Effector memory CD8-positive, alpha-beta T cell (primary cell): ENCODE measurements at places on chromosomes 7 and 10.
A peak's percentile ranks its signal among the peaks of the same experiment; 100 is the strongest.

DNA sequence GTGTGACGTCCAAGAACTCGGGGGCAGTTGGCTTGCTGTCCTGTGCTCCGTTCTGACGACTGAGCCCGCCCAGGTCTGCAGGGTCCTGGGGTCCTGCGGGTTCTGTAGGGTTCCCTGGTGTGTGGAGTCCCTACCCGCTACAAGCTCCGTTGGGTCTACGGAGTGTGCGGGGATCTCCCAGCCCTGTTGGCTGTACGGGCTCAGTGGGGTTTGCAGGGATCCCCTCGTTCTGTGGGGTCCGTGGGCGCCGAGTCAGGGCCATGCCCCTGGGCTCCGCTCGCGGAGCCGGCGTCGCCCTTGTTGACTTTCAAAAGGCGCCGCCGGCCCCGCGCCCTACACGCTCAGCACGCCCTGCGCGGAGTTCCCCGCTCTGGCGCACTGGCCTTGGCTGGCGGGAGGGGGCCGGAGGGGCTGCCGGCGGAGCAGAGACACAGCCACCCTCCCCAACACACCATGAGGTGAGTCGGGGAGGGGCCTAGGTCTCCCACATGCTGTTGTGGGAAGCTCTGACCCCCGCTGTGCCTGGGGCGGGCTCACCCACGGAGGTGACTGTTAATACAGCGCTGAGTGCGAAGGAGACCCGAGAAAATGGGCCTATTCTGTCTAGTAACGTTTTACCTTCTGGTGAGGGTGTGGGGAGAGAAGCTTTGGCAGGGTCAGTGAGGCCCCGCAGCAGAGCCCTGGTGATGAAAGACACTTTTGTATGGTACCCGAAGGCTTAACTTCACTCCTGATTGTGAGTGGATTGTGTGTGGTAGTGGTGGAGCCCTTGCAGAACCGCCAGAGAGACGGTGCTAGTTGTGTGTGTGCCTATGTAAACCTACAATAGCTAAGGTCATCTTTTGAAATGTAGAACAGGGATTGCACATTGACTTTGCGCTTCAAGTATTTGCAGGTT lies 8.1 kb downstream of the TASOR2 start:
- peak; percentile 57 for DNase-seq

DNA sequence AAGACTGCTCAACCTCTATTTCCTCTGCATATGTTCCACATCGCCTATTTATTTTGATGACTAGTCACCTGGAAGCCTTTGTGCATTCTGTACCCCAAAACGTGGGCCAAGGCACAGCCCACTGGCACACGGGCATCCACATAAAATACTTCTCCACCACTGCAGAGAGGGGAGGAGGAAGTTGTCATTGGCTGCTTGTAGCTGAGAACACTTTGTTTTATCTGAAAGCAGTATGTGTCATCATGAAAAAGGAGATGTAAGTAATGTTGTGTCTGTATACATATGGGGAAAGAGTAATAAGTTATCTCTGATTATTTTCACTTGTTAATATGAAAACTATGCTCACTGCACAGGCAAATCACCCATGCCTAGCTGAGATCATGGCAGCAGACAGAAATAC lies 48.2 kb upstream of the AMPH start:
- no peak for DNase-seq

DNA sequence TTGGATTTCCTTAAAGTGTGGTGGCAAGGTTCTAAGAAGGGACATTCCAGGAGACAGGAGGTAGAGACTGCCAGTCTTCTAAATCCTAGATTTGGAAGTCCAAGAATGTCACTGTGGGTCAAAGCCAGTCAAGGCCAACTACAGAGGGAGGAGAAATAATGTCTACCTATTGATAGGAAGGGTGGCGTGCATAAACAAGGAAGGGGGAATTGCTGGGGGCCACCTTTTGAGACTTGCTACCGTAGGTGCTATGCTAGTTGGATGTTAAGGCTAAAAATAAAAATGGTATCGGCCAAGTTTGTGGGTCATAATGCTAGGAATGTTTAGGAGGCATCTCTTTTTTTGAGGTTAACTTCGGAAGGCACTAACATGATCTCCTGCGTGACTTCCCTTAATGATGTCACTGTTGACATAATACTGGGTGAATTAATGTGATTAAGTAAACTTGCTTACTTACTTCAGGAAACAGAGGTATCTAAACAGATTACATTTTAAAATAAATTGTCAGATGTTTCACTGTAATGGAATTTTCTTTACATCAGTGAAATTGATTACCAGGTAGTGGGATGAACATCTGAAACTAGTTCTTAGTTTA lies 4.8 kb downstream of the BTRC start:
- DNase-seq = no peak

- no peak for DNase-seq
Observed at GRCh38 chr7:8480527-8480926, 47.1 kb downstream of the NXPH1 start.

DNA sequence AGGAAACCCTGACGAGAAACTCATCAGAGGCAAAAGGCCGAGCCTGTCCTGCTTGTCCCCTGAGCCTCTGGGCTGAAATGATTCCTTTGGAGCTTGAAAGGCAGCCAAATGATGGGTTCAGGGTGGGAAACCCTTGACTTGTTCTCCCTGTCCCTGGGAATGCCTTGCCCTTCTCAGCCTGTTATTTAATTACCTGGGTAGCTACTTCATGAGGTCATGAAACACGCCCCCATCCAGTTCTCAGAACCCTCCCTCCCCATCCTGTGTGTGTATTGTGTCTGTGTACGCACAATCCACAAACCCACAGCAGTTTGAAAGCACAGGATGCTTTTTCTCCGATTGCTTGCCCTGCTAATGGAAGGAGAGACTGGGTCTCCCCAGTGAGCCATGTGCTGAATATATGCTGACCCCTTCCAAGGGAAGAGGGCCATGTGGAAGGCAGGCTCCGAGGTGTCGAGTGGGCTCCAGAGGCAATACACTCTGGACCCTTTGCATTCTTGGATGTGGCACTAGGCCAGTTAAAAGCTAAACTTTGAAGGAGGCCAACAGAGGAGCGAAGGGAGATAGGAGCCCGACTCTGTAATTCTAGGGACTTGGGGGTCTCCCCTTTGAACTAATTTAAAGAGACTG lies 10.6 kb downstream of the DUSP5 start:
- DNase-seq = no peak

DNA sequence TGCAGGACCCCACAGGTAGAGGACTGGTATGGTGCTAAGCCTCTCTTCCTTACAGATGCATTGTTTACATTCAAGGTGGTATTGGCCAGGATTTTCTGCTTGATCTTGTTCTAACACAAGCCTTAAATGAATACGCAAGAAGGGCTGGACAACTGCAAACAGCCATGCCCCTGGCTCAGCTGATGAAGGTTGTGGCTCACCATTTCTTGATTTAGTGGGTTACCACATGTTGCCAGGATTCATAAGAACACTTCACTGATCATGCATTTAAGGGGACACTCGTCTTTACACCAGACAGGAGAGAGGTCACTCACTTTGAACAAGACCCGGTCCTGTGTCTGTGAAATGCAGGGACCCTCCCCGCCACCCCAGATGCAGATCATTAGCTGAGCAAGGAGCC lies 82.2 kb downstream of the CHN2 start:
- no peak for DNase-seq

- no peak for DNase-seq
Observed at GRCh38 chr7:29239638-29240037, 45.1 kb downstream of the CHN2 start.

DNA sequence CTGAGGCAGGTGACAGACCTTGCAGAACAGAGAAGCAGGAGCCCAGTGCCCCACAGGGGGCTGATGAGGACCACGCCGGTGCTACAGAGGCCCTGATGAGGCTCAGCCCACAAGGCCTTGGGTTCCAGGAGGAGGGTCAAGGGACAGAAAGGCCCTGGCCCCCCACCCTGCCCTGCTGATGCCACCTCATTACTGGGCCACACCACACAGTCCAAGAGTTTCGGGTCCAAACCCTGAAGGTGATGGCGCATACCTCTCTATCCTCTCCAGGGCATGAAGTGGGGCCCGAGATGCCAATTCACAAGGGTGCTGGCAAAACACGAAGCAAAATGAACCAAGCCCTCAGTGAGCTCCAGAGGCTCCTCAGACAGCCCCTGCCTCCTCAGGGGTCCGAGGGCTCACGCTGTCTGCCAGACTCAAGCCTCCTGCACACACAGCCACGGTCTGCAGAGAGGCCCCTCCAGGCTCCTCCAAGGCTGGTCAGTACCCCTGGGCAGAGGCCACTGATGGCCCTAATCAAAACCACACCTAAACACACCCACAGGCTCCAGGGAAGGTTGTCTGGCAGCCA lies 32.3 kb downstream of the RASGEF1A start:
- DNase-seq = no peak

DNA sequence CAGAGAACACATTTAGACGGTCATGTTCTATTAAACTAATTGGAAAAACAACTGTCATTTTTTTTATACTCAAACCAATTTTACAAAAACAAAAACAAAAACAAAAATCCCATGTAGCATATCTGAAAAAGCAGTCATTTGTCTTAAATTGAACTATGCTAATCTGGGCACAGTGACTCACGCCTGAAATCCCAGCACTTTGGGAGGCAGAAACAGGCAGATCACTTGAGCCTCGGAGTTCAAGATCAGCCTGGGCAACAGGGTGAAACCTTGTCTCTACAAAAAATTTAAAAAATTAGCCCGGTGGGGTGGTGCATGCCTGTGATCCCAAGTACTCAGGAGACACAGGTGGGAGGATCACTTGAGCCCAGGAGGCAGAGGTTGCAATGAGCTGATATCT lies 253.4 kb downstream of the DOCK4 start:
- DNase-seq = no peak

DNA sequence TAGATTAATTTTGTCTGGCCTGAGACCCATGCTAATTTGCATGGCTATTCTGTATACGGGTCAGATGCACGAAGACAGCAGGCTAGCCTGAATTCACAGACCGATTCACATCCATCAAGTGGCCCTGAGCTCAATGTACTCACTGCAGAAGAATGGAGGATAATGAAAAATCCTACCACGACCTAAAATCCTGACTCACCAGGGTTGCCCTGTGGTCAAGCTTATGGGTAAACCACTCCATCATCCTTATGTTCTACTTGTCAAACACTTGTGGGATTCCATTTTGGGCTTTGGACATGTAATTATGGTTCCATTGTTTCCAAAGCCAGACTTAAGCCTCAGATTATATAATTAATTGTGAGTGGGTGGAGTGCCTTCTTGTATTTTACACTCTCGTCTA lies 110.4 kb upstream of the ZNF438 start:
- DNase-seq = no peak

- DNase-seq = no peak
Observed at GRCh38 chr7:141486959-141487358, 64.3 kb upstream of the AGK start.

GRCh38 chr7:137870684-137871083 lies 23.9 kb upstream of the DGKI start:
- DNase-seq = no peak

DNA sequence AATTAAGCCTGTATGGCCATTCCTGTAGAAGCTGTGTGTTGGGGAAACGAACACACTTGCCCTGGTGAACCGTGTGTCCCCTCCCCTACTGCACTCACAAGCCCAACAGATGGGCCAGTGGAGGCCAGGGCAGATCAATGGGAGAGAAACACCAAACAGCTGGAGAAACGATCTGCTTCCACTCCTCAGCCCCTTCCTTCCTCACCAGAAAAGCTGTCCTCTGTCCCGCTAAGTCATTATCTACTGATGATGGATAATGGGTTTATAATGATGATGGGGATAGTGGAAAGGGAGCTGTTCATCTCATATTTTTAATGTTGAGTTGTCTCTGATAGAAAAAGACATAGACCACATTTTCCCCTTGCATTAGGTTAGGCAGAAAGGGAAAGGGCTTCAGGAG lies 99.7 kb downstream of the ELMO1 start:
- no peak for DNase-seq

DNA sequence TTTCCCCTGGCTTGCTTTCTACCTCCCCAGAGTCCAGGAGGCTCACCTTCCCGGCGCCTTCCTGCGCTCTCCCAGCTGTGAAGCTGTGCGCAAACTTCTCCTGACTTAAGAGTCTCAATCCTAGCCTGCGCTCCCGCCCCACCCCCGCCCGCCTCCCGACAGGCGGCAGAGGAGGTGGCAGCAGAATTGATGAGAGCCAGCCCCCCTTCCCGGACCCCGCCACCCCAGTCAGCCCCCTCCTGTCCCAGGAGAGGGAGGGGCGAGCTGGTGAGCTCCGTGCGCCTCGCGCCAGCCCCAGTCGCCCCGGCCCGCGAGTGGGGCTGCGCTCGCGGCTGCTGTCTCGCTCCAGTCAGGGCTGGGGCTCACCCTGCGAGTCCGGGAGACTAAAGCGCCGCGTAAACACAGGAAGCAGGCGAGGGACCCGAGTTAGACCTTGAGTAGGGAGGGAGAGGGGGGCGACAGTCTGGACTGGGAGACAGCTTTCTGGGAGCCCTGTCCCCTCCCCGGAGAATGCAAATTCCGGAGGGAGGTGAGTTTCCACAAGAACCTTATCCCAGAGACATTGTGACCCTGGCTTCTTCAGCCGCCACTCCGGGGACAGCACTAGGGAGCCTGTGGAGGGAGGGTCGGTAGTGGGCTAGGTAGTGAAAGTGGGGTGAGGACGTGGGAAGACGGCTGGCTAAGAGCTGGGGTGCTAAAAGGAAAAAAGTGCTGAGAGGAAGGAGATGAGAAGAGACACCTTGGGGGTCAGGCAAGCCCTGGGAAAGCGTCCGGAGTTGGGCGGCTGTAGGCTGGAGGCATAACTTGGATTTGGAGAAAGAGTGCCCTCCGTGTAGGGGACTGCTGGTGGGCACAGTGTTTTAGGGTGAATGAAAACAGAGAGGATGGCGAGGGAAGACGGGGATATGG lies at the start of gene CALCR:
Gene CALCR, minus strand, starts transcription at position 79 of the 909 bp plus-strand sequence. CDS start 87,743 bp downstream, outside the sequence.
- no peak for DNase-seq

DNA sequence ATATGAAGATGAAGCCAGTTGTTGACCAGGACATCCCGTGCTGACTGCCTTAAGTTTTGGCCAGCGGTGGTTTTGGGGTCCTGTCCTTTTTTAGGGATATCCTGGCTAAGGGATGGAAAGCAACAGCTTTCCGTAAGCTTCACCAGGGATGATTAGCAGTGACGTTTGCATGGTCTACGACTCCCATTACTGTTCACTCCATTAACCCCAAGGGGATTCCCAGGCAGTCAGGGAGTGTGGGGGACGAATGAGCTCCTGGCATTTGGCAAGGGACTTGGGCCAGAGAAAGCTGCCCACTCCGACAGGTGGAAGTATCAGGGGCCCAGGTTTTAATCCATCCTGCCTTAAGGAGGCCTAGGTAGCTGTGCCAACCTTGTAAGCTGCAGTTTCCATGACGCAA lies 66.8 kb downstream of the ITGB1 start:
- no peak for DNase-seq

GRCh38 chr7:152597507-152597906 lies 78.4 kb downstream of the XRCC2 start:
- no peak for DNase-seq

- no peak for DNase-seq
Observed at GRCh38 chr7:30908681-30909080, 3.0 kb upstream of the AQP1 start.

- DNase-seq = no peak
Observed at GRCh38 chr10:97612386-97612785, 20.9 kb downstream of the MORN4 start.
